Thoracic aorta (tissue), 2 donors: ENCODE measurements at places on chromosomes 4 and X. TPM values are rescaled to one million over a fixed set of nuclear protein-coding genes. Genes with fewer than 3 reads are reported as not detected.

GRCh38 chr4:98584265-98584664 lies 74.1 kb downstream of the TSPAN5 start:
- H3K27me3 ChIP-seq, result no peaks in the 10 kb centered on the region
- no peaks in the 10 kb centered on the region for H3K36me3 ChIP-seq
- no peak overlapping the region for H3K27ac ChIP-seq
- DNase-seq, result no peak
- no peak overlapping the region for H3K4me3 ChIP-seq
- no peaks in the 10 kb centered on the region for H3K4me1 ChIP-seq

GRCh38 chrX:119617517-119618164 lies 11.4 kb upstream of the NKRF start:
- H3K27ac ChIP-seq, result no peak overlapping the region
- H3K27me3 ChIP-seq, result no peaks in the 10 kb centered on the region
- no peak overlapping the region for H3K4me3 ChIP-seq
- H3K4me1 ChIP-seq, result no peaks in the 10 kb centered on the region

Gene TSPAN7
- total RNA-seq, result 38.4 TPM

Gene ARHGAP6
- 14.6 TPM for total RNA-seq

Gene SPACA5
- total RNA-seq, result not detected

GRCh38 chr4:37682701-37683401 lies 3.3 kb downstream of the RELL1 start:
- H3K27ac ChIP-seq, result no peak overlapping the region
- H3K4me3 ChIP-seq, result no peak overlapping the region
- no peak for DNase-seq
- H3K4me1 ChIP-seq, result peaks cover 11% of the 10 kb centered on the region

DNA sequence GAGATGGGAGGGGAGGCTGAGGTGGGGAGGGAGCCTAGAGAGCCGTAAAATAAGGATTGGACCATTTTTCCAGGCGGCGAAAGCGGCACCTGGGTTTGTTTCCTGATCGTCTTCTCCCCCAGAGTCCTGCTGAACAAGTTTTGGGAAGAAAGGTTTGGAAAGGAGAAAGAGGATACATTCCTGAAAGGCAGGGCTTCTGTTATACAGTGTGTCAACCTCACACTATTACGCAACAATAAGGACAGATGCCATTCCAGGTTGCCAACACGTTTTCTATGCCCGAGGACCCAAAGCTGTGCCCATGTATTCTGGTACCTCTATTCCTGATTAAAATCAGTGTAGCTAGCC lies 658 bp downstream of the SCOC start:
- no peaks in the 10 kb centered on the region for H3K27me3 ChIP-seq
- H3K27ac ChIP-seq, result peak overlapping the region; percentile 89
- H3K4me3 ChIP-seq, result peak overlapping the region; percentile 98
- no peak for DNase-seq
- H3K36me3 ChIP-seq, result no peaks in the 10 kb centered on the region
- peaks cover 11% of the 10 kb centered on the region for H3K4me1 ChIP-seq

DNA sequence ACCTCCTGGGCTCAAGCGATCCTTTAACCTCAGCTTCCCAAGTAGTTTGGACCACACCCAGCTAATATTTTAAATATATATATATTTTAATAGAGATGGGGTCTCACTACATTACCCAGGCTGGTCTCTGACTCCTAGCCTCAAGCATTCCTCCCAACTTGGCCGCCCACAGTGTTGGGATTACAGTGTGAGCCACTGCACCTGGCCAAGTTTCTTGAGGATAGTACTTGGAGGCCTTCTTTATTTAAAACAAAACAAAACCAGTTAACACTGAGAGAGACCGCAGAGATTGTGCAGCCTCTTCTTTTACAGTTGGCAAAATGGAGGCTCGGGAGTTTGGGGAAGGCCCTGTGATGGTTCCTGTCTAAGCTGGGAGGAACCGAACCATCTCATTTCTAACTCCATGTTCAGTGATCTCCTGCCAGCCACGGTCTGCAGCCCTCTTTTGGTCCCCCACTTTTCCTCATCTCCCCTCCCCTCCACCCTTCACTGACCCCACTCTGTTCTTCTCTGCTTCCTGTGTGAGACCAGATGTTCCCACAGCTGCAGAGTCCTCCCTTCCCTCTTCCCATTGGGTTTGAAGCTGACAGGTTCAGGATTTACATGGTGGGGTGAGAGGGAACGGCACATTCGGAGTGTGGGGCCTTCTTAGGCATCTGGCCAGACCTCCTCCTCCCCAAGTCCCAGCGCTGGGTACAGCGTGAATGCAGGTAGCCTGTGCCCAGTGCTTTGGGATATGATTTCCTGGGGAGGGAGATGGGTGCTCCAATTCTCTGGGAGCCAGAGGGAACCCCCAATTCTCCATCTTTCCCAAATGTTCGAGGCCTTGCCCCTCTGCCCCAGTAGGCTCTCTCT lies 1.4 kb upstream of the SORCS2 start:
- no peak overlapping the region for H3K27ac ChIP-seq
- peaks cover 7% of the 10 kb centered on the region for H3K4me1 ChIP-seq
- DNase-seq, result no peak

DNA sequence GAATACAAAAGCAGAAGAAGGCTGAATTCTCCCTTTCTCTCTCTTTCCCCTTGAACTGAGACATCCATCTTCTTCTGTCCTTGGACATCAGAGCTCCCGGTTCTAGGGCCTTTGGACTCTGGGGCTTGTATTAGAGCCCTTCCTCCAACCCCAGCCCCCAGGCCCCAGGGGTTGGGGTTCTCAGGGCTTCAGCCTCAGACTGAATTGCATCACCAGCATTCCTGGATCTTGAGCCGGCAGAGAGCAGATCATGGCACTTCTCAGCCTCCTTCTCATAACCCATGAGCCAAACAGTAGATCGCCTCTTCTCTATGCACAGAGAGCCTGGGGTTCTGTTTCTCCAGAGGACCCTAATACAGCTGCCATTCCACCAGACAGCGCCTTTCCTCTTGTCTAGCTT lies 25.3 kb upstream of the CLDN24 start:
- H3K36me3 ChIP-seq, result no peaks in the 10 kb centered on the region
- H3K4me3 ChIP-seq, result no peak overlapping the region
- no peak overlapping the region for H3K27ac ChIP-seq
- H3K27me3 ChIP-seq, result no peaks in the 10 kb centered on the region
